ENCODE measurements at places on chromosomes 12 and 14.

GRCh38 chr12:85796001-85796400 lies 40.2 kb downstream of the RASSF9 start:
- DNase-seq: no peak

- DNase-seq: no peak
Observed at GRCh38 chr12:96770219-96771102, 136.6 kb upstream of the NEDD1 start.

DNA sequence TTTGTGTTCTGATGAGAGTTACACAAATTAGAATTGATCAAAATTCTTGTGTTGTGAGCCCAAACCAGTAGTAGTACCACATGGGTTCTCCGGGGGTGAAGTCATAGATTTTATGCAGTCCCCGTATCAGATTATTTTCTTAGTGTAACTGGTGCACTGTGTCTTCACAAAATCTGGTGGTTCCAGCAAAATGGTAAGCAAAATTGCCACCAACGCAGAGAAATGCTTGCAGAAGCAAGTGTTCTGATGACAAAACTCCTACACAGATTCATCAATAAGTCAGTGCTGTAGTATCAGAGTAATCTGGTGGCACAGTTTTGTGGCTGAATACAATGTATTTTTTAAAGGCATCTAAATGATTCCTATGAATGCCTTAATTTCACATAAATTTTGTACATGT lies 1.3 kb upstream of the CACNA2D4 start:
- DNase-seq: no peak

DNA sequence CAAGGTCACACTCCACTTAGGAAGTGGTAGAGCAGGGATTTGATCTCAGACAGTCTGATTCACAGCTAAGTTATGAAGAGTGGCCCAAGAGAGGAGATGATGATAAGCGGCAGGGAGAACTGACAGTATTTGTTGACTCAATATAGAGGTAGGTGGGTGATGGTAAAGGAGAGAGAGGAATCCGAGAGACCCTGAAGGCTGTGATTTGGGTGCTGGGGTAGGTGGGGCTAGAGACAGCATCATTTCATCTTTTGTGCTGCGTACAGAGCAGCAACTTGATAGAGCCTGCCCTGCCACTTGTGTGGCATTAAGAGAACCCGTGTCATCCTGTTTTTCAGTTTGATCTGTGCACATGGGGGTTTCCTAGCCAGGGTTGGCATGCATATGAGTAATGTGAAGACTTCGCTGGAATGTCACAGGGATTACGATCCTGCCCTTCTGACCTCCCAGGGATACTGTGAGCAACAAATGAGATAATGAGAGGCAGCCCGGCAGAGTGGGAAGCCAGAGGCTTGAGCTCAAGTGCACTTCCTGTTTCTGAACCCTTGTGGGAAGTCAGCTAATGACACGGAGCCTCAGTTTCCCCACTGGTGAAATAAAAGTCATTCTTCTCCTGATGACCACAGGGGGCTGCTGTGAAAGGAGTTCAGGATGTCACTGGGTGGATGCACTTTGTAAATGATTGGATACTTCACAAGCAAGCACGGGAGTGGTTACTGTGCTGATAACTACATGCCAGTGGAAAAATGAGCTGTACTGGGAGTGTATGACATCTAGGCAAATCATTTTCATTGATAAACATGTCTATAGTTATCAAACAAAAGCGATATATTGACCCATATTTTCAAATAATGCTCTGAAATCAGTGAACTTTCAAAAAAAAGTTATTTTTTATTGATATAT lies 59.5 kb upstream of the IGF1 start:
- no peak for DNase-seq

DNA sequence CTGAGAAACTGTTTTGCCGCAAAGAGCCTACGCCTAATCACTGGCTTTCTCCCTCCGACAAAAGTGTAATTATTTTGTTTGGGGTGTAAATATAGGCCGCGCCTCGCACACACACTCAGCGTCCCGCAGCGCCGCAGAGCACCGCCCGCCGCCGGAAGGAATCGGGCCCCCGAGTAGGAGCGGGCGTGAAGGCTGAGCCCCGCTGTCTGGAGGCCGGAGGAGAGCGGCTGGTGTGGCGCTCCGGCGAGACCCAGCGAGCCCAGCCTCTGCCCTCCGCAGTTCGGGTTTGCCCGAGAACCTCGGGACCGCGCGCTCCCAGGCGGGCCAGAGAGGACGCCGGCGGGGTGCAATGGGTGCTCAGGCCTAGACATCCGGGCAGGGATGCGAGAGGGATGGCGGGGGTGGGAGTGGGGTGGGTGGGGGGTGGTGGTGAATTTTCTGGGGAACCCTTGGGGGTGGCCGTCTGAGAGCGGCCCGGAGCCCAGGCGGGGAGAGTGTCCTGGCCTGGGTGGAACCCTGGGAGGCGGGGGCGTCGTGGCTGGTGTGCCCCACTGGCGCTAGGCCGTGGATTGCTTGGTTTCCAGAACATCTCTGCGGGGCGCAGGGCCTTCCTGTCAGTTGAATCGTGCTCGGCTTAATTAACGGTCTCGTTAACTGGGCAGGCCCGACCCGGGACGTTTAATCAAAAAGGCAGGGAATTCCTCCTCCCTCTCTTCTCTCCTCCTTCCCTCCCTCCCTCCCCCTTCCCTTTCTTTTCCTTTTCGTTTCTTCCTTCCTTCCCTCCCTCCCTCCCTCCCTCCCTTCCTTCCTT lies 4.7 kb upstream of the LHX5 start:
- no peak for DNase-seq

- DNase-seq: no peak
Observed at GRCh38 chr12:11685316-11685715, 35.8 kb downstream of the ETV6 start.

DNA sequence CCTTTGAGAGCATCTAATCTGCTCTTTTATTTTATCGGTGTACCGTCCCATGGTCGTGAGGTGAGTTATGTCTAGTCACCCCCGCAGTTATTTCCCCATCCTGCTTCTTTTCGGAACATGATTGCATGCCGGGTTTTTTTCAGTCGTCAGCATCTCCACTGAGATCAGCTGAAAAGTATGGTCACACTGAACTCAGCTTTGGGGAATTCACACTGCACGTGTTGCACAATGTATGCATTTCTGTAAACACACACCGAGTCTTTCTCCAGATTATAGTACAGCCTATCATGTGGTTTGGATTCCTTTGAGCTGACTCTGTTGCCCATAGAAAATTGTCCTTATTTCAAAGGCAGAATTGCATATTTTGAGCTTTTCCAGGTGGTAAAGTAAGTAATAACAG lies 24.6 kb downstream of the PLXNC1 start:
- no peak for DNase-seq
